ENCODE measurements at places on chromosomes 13 and 19.

GRCh38 chr13:44004878-44005277, 125.2 kb downstream of the LACC1 start:
- no peak for DNase-seq

DNA sequence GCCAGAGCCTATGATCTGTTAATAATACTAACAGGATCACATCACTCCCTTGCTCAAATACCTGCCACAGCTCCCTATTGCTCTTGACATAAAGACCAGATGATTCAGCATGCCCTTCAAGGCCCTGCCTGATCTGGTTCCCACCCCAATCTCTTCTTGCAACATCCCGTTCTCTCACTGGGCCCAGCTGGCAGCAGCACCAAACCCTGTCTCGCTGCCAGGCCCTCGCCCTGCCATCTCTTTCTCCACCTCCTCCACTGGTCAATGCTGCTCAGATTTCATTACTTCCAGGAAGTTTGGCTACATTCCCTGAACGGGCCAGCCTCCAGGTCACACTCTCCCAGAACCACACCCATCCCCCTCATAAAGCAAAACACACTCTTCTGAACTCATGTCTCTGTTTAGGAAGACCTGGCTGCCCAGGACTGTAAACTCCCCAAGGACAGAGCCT, 8.6 kb upstream of the BCAT2 start:
- DNase-seq, result no peak

DNA sequence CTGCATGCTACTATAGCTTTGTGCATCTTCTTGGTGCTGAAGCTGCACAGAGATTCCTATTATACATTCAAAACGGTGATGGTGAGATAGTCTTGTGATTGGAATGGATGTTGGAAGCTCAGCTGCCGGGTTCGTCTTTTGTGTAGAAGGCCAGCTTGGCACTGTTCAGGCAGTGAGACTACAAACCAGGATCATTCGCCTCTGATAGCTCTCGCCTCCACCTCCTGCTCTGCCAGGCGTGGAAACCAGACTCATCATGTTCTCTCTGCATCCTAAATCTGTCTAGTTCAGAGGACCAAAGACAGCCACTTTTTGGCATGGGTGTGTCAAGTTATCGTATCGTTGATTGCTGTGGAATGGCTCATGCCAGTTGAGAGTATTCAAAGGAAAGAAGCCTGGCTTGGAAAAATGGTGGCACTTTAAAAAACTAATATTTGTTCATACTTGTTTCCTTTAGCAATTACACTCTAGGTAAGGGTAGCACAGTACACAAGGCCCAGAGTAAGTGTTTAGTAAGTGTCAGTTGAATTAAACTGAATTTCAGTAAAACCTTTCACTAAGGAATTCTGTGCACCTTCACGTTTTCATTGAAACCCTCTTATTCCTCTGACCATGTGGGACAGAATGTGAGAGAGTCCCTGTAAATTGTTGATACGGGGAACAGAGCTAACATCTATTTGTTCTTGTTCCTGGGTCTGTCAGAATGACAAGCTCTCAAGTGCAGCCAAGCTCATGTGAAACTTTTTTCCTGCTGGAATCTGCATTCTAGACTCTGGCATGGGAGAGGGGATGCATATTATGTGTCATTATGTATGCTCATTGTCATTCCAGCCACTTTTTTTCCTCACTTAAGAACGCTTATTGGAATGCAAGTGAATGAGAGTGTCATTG, 69.8 kb downstream of the DPY19L3 start:
- DNase-seq, result no peak

GRCh38 chr13:37101201-37101600, 4.3 kb downstream of the CSNK1A1L start:
- no peak for DNase-seq

DNA sequence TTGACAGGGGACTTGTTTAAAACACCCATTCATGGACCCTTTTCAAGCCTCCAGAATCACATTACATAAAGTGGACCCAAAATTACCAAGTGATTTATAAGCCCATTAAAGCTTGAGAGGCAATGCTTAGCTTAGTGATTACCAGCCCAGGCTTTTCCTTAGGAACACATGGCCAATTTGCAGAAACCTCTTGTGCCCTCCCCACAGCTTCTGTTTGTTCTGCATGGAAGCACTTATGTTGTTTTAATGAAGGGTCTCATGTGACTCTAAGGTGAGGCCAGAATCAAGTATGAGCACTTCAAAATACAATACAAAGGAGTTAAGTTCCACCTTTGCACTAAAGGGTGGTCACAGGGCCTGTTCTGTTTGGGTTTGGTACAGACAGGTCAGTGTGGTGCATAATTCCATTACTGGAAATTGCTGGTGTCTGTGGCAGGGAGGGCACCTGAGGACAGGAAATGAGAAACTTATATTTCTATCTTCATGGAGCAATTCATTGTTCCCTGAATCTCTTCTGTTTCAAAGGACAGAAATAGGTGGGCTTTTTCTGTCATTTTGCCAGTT, 15.3 kb downstream of the ZNF486 start:
- no peak for DNase-seq

DNA sequence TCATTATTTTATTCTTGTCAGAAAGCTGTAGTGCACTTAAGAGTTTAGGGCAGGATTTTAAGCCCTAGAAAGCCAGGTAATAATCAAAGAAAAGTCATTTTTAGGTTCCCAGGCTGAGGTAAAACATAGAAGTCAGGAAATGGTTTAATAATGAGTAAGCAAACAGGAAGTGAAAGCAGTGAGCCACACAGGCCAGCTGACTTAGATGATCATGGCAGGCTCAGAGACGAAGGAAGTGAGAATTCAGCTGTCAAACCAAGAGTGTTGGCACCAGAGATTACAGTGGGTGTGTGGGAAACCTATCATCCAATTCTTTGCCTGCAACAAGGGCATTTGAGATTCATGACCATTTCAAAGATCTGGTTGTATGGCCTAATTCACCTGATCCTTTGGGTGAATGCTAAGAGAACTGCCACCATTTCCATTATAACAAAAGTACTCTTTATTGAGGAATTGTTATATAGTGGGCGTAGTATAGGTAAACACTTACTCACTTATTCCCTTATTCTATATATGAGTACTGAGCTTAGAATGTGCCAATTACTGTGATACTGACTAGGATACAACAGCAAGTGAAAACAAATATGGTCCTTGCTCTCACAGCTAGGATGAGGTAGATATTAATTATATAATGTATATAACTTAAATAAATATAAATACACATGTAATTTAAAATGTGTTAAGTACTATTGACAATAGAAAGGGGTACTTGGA, 103.7 kb upstream of the EDNRB start:
- no peak for DNase-seq

DNA sequence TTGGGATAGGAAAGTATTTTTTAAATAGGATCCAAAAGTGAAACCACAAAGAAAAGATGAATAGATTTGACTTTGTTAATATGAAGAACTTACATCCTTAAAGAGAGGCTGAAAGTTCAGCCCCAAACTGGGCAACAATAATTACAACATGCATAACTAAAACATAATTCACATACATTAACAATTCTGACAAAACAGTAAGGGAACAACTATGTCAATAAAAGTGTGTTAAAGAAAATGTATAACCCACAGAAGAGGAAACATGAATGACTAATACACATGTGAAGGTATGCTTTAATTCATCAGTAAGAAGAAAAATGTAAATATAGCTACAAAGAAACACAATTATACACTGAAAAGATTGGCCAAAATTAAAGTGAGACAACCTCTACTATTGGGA, 1597.6 kb upstream of the MIR17HG start:
- DNase-seq, result no peak

GRCh38 chr19:58181902-58182576, 822 bp upstream of the ZNF274 start:
- peak; percentile 53 for DNase-seq

DNA sequence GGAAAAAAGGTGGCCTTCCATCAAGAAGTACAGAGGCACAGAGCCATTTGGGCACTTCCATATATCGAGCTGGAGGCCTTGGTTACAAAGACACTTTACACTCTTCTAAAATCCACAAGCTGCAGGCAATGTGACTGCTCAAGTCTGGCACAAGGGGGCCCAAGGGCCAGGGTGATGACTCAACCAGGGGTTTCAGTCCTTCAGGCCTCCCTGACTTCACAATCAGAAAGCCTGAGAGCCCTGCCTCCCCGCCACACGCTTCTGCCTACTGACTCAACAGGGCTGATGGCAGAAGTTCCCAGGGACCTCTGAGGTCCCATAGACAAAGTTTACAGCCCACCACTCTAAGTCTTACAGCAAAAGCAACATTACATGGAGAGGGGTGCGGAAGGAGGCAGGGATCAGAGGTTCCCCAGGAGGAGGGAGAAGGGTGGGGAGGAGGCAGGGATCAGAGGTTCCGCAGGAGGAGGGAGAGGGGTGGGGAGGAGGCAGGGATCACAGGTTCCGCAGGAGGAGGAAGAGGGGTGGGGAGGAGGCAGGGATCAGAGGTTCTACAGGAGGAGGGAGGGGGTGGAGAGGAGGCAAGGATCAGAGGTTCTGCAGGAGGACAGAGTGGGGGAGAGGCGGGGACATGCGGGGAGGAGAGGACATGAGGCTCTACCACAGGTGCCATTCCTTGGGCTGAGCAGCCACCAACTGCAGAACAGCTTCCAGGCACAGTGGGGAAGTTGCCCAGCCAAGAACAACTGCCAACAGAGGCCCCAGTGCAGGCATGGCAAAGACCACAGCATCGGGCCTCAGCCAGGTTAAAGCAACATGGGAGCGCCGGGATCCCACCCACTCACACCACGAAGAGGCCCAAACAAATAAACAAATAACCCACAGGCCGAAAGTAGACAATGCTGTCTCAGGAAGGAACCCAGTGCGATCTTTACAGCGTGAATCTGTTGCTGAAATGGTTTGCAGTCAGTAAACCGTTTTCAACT, 52.0 kb downstream of the SLC7A1 start:
- DNase-seq, result no peak

GRCh38 chr19:16144216-16144581, 714 bp downstream of the HSH2D start:
- DNase-seq, result no peak

- no peak for DNase-seq
Measured at GRCh38 chr13:83531022-83531421, 351.3 kb downstream of the SLITRK1 start.

- no peak for DNase-seq
Measured at GRCh38 chr13:39451301-39451700, 151.7 kb downstream of the LHFPL6 start.

- DNase-seq, result peak; percentile 39
Measured at GRCh38 chr13:49652355-49653305, 24.3 kb downstream of the ARL11 start.

- DNase-seq, result no peak
Measured at GRCh38 chr19:277581-278165, 13.5 kb downstream of the PLPP2 start.

DNA sequence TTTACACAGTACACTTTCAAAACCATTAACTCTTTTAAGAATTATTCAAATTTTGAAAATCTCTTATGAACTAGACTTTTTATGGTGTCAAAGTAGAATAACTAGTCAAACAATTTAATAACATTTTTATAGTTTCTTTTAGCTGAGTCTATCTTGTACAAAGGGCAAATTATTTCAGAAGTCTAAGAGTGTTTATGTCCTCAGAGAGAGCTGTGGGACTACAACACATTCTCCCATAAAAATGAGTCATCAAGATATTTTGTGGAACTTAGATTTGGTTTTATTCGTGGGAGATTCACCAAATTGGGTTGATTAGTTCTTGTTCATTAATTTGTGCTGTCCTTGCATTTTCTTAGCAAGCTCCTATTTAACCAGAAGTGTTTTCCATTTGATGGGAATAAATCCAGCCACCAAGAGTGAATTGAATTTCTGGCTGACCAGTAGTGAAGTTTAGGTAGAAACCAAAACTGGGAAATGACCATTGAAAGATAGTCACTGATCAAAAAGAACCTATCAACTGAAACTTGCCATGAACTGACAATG, 291.0 kb downstream of the DLEU7 start:
- DNase-seq, result no peak

DNA sequence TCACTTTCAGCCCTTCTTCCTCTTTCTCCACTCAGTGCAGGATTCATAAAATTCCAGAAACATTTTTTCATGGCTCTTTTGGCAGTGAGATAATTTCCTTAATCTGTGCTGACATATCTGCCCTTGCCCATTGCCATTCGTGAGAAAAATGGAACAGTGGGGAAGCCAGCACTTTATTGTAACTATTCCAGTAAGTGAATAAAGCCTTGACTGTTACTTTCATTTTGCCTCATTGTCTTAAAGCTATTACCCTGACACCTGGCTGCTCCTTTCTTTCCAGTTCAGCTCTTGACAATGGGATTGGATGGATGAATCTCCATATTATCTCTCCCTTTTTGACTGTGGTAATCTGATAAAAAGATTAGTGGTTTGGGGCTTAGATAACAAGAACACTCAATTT, 1068.1 kb upstream of the PCDH20 start:
- DNase-seq, result no peak

GRCh38 chr13:53612200-53612599, 583.6 kb downstream of the OLFM4 start:
- DNase-seq, result no peak

DNA sequence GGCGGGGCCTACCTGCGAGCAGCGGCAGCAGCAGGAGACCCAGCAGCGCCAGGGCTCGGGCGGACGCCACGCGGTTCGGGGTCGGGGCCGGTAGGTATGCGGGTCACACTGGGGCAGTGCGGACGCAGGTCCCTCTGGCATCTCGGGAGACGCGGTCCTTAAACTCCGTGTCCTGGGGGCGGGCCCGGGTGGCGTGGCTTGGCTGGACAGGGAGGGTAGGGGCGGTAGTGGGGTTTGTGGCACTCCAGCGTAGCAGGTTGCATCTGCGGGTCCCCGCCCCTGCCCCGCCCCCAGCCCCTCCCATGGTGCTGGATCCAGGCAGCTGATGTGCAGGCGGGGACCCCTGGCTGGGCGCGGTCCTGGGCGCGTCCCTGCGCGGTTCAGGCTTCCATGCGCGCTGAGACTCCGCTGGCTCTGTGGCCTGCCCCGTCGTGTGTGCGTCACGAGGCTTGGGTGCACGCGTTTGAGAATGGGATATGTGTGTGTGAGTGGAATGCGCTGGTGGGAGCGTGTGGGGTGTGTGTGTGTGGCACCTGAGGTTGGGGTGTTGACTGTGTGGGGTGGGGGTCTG, 96.1 kb downstream of the WTIP start:
- DNase-seq, result no peak

DNA sequence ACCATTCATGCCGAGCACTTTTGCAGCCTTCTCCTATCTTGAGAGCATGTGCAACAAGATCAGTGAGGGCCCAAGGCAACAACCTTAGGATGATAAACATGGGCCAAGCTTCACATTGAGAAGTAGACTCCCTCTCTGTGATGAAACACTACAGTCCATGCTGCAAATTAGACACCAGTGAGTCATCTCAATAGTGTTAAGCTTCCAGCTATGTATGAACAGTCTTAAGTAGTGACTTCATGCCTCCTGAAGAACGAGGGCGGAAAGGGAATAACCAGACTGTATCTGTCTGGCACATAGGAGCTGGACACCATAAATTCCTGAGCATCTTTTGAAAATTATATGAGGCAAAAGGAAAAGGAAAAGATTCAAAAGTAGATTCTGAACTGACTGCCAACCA, 309.9 kb upstream of the SLITRK1 start:
- DNase-seq, result no peak

GRCh38 chr19:1407528-1408299, at the start of gene DAZAP1:
Gene DAZAP1 (plus strand): TSS chr19:1407586. CDS start chr19:1407774, 188 bp downstream.
- DNase-seq, result no peak

- no peak for DNase-seq
Measured at GRCh38 chr13:80400865-80401426, 60.0 kb upstream of the SPRY2 start.

GRCh38 chr13:29287237-29287636, 308.3 kb downstream of the SLC7A1 start:
- no peak for DNase-seq

All from NCI-H1930 (cell line).